Posterior vena cava (tissue), 2 donors: ENCODE measurements at places on chromosomes 2 and 18. TPM values are rescaled to one million over a fixed set of nuclear protein-coding genes. Genes with fewer than 3 reads are reported as not detected.

The TBR1 gene
- not detected for total RNA-seq

The RIT2 gene
- not detected for total RNA-seq

The TRAK2 gene
- total RNA-seq: 96.6 TPM

The MCEE gene
- total RNA-seq: 22.6 TPM

The SGPP2 gene
- total RNA-seq: not detected

The SCN2A gene
- 1.4 TPM for total RNA-seq

The XDH gene
- total RNA-seq: not detected

The EGR4 gene
- not detected for total RNA-seq

The POTEC gene
- not detected for total RNA-seq

The ABCG5 gene
- total RNA-seq: not detected

The ADGRF3 gene
- total RNA-seq: not detected

The SOS1 gene
- 33.8 TPM for total RNA-seq

The CRYBA2 gene
- total RNA-seq: not detected

The CD28 gene
- 3.8 TPM for total RNA-seq

The KIAA2012 gene
- total RNA-seq: not detected

The MRPS5 gene
- total RNA-seq: 32.2 TPM

The PROM2 gene
- total RNA-seq: 0.28 TPM

The ZSCAN30 gene
- 14.9 TPM for total RNA-seq

The KIF5C gene
- 0.95 TPM for total RNA-seq

The RND3 gene
- 67.5 TPM for total RNA-seq

The NPAS2 gene
- 30.1 TPM for total RNA-seq

The SRSF7 gene
- total RNA-seq: 95.3 TPM

The HOXD13 gene
- total RNA-seq: not detected

The TEKT4 gene
- total RNA-seq: not detected

The TMEM182 gene
- 2.8 TPM for total RNA-seq

The UGT1A8 gene
- total RNA-seq: not detected

The AQP12B gene
- total RNA-seq: not detected

The TUBA3E gene
- not detected for total RNA-seq

The DHX57 gene
- 21.0 TPM for total RNA-seq

The MAPK4 gene
- 8.7 TPM for total RNA-seq

The SPDYA gene
- total RNA-seq: 0.86 TPM

The ZBTB7C gene
- 14.8 TPM for total RNA-seq

The ERICH2 gene
- total RNA-seq: not detected

The IL1R2 gene
- total RNA-seq: 16.3 TPM

The RETSAT gene
- 29.2 TPM for total RNA-seq

The CASP10 gene
- total RNA-seq: 12.7 TPM

The LRRC30 gene
- not detected for total RNA-seq

The COL6A3 gene
- 485 TPM for total RNA-seq

The BOK gene
- total RNA-seq: 29.7 TPM

The SLC4A1AP gene
- total RNA-seq: 17.2 TPM

The OTOS gene
- total RNA-seq: not detected

The ARHGEF4 gene
- 8.8 TPM for total RNA-seq

The LDLRAD4 gene
- 74.8 TPM for total RNA-seq

The CCDC85A gene
- total RNA-seq: 3.1 TPM

The CPO gene
- 0.24 TPM for total RNA-seq

The SLC16A14 gene
- 5.9 TPM for total RNA-seq

The CHAC2 gene
- total RNA-seq: 1.5 TPM

The SIX3 gene
- not detected for total RNA-seq

The LYPD1 gene
- 0.19 TPM for total RNA-seq

The CYS1 gene
- total RNA-seq: 9.1 TPM

The TMEM178A gene
- 0.69 TPM for total RNA-seq

The CXCR4 gene
- total RNA-seq: 8.3 TPM

The PRSS56 gene
- not detected for total RNA-seq

The NOP58 gene
- 41.3 TPM for total RNA-seq

The UCN gene
- total RNA-seq: 0.95 TPM

The UGT1A3 gene
- total RNA-seq: not detected

The LRATD1 gene
- 1.9 TPM for total RNA-seq
